ENCODE measurements at places on chromosomes 7 and 10. TPM values are rescaled to one million over a fixed set of nuclear protein-coding genes. Genes with fewer than 3 reads are reported as not detected.

BICC1 gene
- total RNA-seq, result 11.0 TPM

DNA sequence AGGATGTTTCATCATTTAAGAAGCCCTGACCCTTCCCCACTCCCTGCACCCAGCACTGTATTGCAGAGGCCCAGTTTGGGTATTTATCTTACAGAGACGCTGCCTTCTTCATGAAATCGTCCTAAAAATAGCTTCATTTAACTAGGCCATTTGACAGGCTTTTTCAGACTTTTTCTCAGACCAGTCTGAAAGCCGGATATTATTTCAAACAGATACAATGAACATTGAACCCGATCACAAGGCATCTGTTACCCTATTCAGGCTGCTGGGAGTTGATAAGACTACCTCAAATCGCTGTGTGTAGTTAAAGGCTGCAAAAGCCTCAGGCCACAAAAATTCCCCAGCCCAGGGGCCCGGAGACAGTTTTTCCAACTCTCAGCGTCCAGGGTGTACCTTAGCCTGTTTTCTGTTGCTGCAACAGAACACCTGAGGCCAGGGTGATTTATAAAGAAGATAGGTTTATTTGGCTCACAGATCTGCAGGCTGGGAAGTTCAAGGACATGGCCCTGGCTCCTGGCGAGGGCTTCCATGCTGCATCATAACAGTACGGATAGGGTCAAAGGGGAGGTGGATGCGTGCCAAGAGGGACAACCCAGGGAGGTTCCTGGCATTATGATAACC lies 130.7 kb upstream of the SH2B2 start:
- H3K36me3 ChIP-seq, result peaks cover 35% of the 10 kb centered on the region
- no peak for DNase-seq
- H3K4me3 ChIP-seq, result no peak overlapping the region
- no peaks in the 10 kb centered on the region for H3K4me1 ChIP-seq

DNA sequence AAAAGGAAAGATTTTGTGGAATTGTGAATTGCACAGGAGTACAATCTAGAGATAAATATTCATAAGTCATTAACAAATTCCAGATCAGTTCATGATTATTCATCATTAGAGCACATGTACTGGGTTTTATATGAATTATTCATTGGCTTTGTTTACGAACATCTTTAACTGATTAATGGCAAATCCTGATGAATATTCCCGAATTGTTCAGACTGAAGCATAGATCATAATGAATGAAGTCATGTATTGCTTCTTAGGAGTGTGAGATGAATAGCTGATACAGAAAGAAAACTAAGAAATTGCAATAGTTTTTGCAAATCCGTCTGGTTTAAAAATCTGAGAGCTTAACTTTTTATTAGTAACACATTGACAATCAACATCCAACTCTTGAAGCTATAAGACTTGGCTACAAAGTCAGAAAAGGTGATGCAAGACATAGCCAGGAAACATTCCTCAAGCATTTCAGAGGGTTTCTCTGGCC lies 183.6 kb upstream of the DGKB start:
- no peak for DNase-seq
- H3K4me3 ChIP-seq, result no peak overlapping the region
- no peak overlapping the region for H3K27ac ChIP-seq
- no peaks in the 10 kb centered on the region for H3K36me3 ChIP-seq
- H3K4me1 ChIP-seq, result no peaks in the 10 kb centered on the region
- H3K27me3 ChIP-seq, result no peaks in the 10 kb centered on the region

DNA sequence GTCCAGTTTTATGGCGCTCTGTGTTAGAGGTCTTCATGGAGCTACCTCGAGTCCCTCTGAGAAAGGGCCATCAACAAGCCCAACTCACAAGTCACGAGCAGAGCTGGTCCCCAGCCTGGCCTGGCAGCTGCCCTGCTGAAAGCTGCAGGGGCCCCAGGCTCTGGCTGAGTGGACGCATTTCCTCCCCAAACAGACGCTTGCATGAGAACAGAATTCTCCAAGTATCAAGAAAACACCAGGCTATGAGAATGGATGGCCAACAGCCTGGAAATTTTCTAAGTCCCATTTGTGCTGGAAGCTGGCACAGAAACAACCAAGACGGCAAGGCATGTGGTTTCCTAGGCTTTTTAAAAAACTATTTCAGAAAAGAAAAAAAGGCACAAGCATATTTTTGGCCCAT lies 114.8 kb downstream of the FAM53B start:
- no peaks in the 10 kb centered on the region for H3K36me3 ChIP-seq
- H3K27ac ChIP-seq, result peak overlapping the region; percentile 36
- peaks cover 78% of the 10 kb centered on the region for H3K4me1 ChIP-seq
- DNase-seq, result no peak

PLXNA4 gene
- total RNA-seq, result 4.3 TPM

- H3K27ac ChIP-seq, result no peak overlapping the region
- no peak for DNase-seq
- H3K36me3 ChIP-seq, result no peaks in the 10 kb centered on the region
- H3K27me3 ChIP-seq, result no peaks in the 10 kb centered on the region
Observed at GRCh38 chr7:133056370-133057238, 25.3 kb downstream of the CHCHD3 start.

DNA sequence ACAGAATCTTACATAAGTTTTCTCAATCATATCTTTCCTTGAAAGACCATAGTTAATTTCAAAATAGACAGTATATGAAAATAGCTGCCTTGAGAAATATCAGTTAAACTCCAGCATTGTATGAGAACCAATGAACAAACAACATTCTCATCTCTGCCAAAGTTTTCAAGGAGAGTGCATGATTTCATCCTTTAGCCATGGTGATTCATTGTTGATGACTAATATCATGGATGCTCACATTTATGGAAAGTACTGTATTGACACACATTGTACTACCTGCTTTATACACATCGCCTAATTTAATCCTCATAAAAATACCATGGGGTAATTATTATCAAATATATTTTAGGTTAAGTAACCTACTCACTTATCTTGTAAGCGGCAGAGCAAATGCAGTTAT lies 250.3 kb downstream of the CNTNAP2 start:
- no peak overlapping the region for H3K27ac ChIP-seq
- no peak overlapping the region for H3K4me3 ChIP-seq
- no peaks in the 10 kb centered on the region for H3K4me1 ChIP-seq
- no peaks in the 10 kb centered on the region for H3K27me3 ChIP-seq

C10orf95 gene
- total RNA-seq, result 5.7 TPM

- no peak overlapping the region for H3K4me3 ChIP-seq
- DNase-seq, result no peak
- H3K27ac ChIP-seq, result no peak overlapping the region
- no peaks in the 10 kb centered on the region for H3K27me3 ChIP-seq
- peaks cover 6% of the 10 kb centered on the region for H3K4me1 ChIP-seq
Observed at GRCh38 chr10:127875916-127876315, 16.8 kb downstream of the CLRN3 start.

GRCh38 chr10:3350617-3351258 lies 178.2 kb upstream of the PITRM1 start:
- no peak overlapping the region for H3K27ac ChIP-seq
- no peak overlapping the region for H3K4me3 ChIP-seq
- H3K36me3 ChIP-seq, result no peaks in the 10 kb centered on the region
- no peak for DNase-seq
- no peaks in the 10 kb centered on the region for H3K4me1 ChIP-seq

CLDN12 gene
- 34.7 TPM for total RNA-seq

SH2D4B gene
- total RNA-seq, result 1.4 TPM

GRCh38 chr10:125850766-125851731 lies 27.7 kb downstream of the BCCIP start:
- no peak overlapping the region for H3K4me3 ChIP-seq
- H3K36me3 ChIP-seq, result peaks cover 78% of the 10 kb centered on the region
- no peak overlapping the region for H3K27ac ChIP-seq
- H3K27me3 ChIP-seq, result no peaks in the 10 kb centered on the region

- H3K27ac ChIP-seq, result no peak overlapping the region
- H3K4me1 ChIP-seq, result peaks cover 8% of the 10 kb centered on the region
- H3K4me3 ChIP-seq, result no peak overlapping the region
- H3K36me3 ChIP-seq, result no peaks in the 10 kb centered on the region
Observed at GRCh38 chr7:92769394-92769699, 67.0 kb downstream of the CDK6 start.

GRCh38 chr7:78299088-78299487 lies 500.5 kb downstream of the PHTF2 start:
- no peaks in the 10 kb centered on the region for H3K36me3 ChIP-seq
- H3K4me3 ChIP-seq, result no peak overlapping the region
- H3K27me3 ChIP-seq, result no peaks in the 10 kb centered on the region

OR2A7 gene
- 12.1 TPM for total RNA-seq

DNA sequence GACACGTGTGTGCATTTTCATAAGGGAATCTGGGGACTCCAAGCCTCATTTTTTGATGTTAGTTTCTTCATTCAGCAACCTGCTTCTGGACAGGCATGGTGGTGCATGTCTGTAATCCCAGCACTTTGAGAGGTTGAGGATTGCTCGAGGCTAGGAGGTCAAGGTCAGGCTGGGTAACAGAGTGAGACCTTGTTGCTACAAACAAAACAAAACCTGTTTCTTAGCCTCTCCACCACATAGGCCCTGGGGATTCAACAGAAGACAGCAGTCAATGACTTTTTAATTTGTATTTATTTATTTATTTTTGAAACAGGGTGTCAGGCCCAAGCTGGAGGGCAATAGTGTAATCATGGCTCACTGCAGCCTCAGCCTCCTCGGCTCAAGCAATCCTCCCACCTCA lies 6.9 kb upstream of the CYTH3 start:
- no peaks in the 10 kb centered on the region for H3K36me3 ChIP-seq
- H3K4me3 ChIP-seq, result no peak overlapping the region
- no peak overlapping the region for H3K27ac ChIP-seq
- no peaks in the 10 kb centered on the region for H3K27me3 ChIP-seq
- no peaks in the 10 kb centered on the region for H3K4me1 ChIP-seq
- no peak for DNase-seq

- no peak for DNase-seq
- no peak overlapping the region for H3K4me3 ChIP-seq
- H3K4me1 ChIP-seq, result peaks cover 69% of the 10 kb centered on the region
- H3K27ac ChIP-seq, result peak overlapping the region; percentile 15
- H3K36me3 ChIP-seq, result no peaks in the 10 kb centered on the region
Observed at GRCh38 chr10:61939902-61940301, 38.4 kb downstream of the ARID5B start.

COMMD3 gene
- total RNA-seq, result 51.0 TPM

- no peak for DNase-seq
- no peak overlapping the region for H3K4me3 ChIP-seq
- peaks cover 78% of the 10 kb centered on the region for H3K36me3 ChIP-seq
Observed at GRCh38 chr7:91995391-91996105, 54.9 kb downstream of the AKAP9 start.

- H3K36me3 ChIP-seq, result no peaks in the 10 kb centered on the region
- H3K27me3 ChIP-seq, result no peaks in the 10 kb centered on the region
- no peak overlapping the region for H3K27ac ChIP-seq
Observed at GRCh38 chr7:101939136-101939695, 121.8 kb downstream of the CUX1 start.

DNA sequence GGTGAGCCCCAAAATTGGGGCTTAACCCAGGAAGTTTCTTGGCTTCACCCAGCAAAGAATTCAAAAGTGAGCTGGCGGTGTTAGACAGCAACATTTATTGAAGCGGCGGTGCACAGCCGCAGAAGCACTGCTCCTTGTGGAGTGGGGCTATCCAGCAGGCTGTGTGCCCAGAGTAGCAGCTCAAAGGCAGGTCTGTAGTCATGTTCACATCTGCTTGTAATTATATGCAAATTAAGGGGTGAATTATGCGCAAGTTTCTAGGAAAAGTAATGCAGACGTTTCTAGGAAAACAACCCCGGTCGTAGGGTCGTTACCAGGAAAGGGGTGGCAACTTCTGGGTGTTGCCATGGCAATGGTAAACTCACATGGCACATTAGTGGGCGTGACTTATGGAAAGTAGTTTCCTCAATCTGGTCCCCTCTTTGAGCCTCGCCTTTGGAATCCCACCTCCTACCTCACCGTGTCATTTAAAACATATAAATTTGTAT lies 13.7 kb upstream of the KBTBD2 start:
- no peak overlapping the region for H3K27ac ChIP-seq
- peaks cover 6% of the 10 kb centered on the region for H3K4me1 ChIP-seq
- DNase-seq, result peak; percentile 66
- H3K4me3 ChIP-seq, result peak overlapping the region; percentile 45
- H3K27me3 ChIP-seq, result no peaks in the 10 kb centered on the region

DNA sequence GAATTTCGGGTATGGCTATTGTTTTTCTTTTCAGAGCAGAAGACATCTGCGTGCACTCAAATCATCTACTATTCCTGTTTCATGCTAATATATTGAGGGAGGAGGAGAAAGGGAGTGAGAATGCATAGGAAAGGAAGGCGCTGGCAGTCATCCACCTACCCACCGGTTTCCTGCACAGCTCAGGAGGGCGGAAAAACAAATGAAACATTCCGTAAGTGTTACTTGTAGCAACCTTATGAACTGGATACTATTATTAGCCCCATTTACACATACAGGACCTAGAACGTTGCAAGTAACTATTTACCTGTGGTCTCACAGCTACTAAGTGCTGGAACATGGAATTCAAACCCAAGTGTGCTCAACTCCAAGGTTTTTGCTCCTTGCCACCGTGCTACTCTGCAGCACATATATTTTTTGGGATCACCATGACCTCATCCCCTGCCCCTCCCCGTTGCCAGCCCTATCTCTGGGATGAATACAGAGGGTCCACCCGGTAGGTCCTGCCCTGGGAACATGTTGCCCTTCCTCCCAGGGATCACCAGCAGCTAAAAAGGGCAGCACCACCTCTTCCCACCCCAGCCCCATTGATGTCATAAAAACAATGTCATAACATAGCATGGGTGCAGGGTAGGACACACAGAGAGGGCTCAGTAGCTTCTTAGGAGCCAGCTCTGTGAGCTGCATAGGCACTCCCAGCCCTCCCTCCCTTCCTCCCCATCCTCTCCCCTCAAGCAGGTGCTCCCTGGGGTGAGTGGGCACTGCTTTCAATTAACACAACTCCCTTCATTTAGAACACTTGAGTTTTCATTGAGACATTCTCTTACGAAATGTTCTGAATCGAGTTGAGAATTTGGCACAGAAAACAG lies 16.9 kb downstream of the GFRA1 start:
- no peak for DNase-seq
- no peaks in the 10 kb centered on the region for H3K4me1 ChIP-seq
- H3K27me3 ChIP-seq, result no peaks in the 10 kb centered on the region
- H3K36me3 ChIP-seq, result no peaks in the 10 kb centered on the region

DNA sequence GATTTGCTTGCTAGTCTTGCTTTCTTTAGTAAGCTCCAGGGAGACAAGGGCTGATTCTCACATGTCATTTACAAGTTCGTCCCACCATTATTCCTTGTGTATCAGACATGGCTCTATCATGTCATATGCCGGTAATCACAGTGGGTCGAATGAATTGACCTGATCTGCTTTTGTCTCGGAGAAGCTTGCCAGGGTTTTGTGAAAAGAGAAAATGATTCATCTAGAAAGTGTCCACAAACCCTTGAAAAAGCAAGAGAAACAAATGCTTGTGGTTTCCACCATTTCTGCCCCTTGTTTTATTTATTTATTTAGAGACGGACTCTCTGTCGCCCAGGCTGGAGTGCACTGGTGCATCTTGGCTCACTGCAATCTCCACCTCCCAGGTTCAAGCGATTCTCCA lies 278.5 kb downstream of the TCF7L2 start:
- no peak for DNase-seq
- H3K4me1 ChIP-seq, result peaks cover 3% of the 10 kb centered on the region
- H3K36me3 ChIP-seq, result no peaks in the 10 kb centered on the region
- H3K4me3 ChIP-seq, result no peak overlapping the region

PON1 gene
- total RNA-seq, result 0.24 TPM

- no peak for DNase-seq
- no peak overlapping the region for H3K4me3 ChIP-seq
- H3K27me3 ChIP-seq, result no peaks in the 10 kb centered on the region
- no peaks in the 10 kb centered on the region for H3K4me1 ChIP-seq
- H3K27ac ChIP-seq, result no peak overlapping the region
- no peaks in the 10 kb centered on the region for H3K36me3 ChIP-seq
Observed at GRCh38 chr10:56991591-56992069, 630.6 kb upstream of the ZWINT start.

- no peaks in the 10 kb centered on the region for H3K36me3 ChIP-seq
Observed at GRCh38 chr10:47082055-47082784, 171.0 kb downstream of the PTPN20 start.
